Diencephalon (tissue), 1 donor: ENCODE measurements at places on chromosomes 11 and 22. TPM values are rescaled to one million over a fixed set of nuclear protein-coding genes. Genes with fewer than 3 reads are reported as not detected.

Gene CLDN5
- 91.8 TPM for total RNA-seq

Gene OR52H1
- total RNA-seq = 0.69 TPM

Gene ATP5MG
- 60.7 TPM for total RNA-seq

Gene CD3E
- total RNA-seq = not detected

Gene OR8A1
- total RNA-seq = 0.23 TPM

Gene TPBGL
- 0.46 TPM for total RNA-seq

Gene SCN4B
- 14.5 TPM for total RNA-seq

Gene APOBEC3H
- not detected for total RNA-seq

Gene PPP1R14B
- total RNA-seq = 64.6 TPM

Gene MFNG
- 4.2 TPM for total RNA-seq

Gene GSTT2B
- total RNA-seq = 4.6 TPM

Gene TBX10
- total RNA-seq = not detected

Gene RBMXL2
- not detected for total RNA-seq

Gene JAML
- total RNA-seq = 0.92 TPM

Gene GSC2
- total RNA-seq = not detected

Gene IFTAP
- 66.0 TPM for total RNA-seq

Gene PHOX2A
- not detected for total RNA-seq

Gene TESMIN
- total RNA-seq = 1.8 TPM

Gene NRXN2
- total RNA-seq = 397 TPM

Gene OR2AG1
- not detected for total RNA-seq

Gene RIMBP3C
- 0.69 TPM for total RNA-seq

Gene OR10A2
- total RNA-seq = not detected

Gene TEX54
- total RNA-seq = not detected

Gene SPDYC
- not detected for total RNA-seq

Gene C22orf39
- 46.1 TPM for total RNA-seq

Gene TCN1
- not detected for total RNA-seq

Gene MRGPRX3
- total RNA-seq = not detected

Gene FGF4
- total RNA-seq = not detected

Gene LPXN
- 4.2 TPM for total RNA-seq

Gene C1QTNF4
- 33.2 TPM for total RNA-seq

Gene GVQW3
- total RNA-seq = 39.0 TPM

Gene HEPN1
- not detected for total RNA-seq

Gene APOBEC3C
- total RNA-seq = 0.92 TPM

Gene KDM4E
- total RNA-seq = not detected

Gene HBD
- total RNA-seq = not detected

Gene C22orf42
- total RNA-seq = 24.7 TPM

Gene TIMP3
- 53.5 TPM for total RNA-seq

Gene CHRNA10
- total RNA-seq = 0.92 TPM

Gene TMPRSS4
- total RNA-seq = not detected

Gene SLC1A2
- 274 TPM for total RNA-seq

Gene CST6
- not detected for total RNA-seq

Gene SLC22A8
- 1.2 TPM for total RNA-seq

Gene IFITM1
- total RNA-seq = 11.5 TPM

Gene INS
- total RNA-seq = not detected

Gene NPAS4
- total RNA-seq = 1.6 TPM

Gene DDI1
- total RNA-seq = not detected

Gene C11orf71
- total RNA-seq = 14.1 TPM

Gene UFD1
- 29.1 TPM for total RNA-seq

Gene MOB2
- 15.2 TPM for total RNA-seq

Gene HBE1
- total RNA-seq = 13.8 TPM
